ENCODE measurements at places on chromosomes 2 and 18. TPM values are rescaled to one million over a fixed set of nuclear protein-coding genes. Genes with fewer than 3 reads are reported as not detected.

DNA sequence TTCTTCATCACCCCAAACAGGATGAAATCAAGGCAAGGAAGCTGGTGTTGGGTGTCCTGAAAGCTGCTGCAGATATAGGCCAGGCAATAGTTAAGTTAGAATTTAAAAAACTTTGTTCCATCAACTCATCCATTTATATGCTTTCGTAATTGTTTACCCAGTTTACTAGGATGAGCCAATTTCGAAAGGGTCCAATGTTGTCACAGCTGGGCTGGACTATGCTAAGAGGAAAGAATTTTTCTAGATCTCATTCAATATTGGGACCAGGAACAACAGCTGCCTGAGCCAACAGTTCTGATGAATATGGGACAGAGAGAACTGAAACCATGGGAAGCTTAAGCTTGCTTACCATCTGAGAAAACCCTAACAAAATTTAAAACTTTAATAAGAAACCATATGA, 21.6 kb upstream of the SP3 start:
- DNase-seq = peak; percentile 78

- peak; percentile 21 for DNase-seq
Measured at GRCh38 chr2:203021991-203022390, 7.3 kb downstream of the NBEAL1 start.

INPP5D gene
- total RNA-seq = 0.51 TPM

DNA sequence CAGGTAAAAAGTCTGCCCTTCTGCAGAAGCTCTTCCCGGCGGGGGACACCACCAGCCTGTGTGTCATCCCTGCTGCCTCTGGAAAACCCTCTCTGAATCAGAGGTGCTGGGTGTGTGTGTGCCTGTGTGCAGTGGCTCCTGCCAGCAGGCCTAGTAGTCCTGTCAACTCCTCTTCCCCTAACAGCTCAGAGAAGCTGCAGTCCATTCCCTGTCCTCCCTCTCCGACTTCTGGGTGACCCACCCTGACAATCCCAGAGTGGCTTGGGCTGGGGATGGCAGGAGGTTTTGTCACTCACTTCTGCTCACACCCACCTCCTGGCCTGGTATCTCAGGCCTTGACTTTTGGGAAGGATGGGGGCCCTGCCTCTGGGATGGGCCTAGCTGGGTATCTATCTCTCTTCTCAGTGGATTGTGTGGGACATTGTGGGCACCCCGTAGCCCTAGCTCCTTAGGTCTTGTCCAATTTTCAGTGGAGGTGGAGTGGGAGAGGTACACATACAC, 2.3 kb downstream of the WNT10A start:
- DNase-seq = no peak

MC2R gene
- not detected for total RNA-seq

DNA sequence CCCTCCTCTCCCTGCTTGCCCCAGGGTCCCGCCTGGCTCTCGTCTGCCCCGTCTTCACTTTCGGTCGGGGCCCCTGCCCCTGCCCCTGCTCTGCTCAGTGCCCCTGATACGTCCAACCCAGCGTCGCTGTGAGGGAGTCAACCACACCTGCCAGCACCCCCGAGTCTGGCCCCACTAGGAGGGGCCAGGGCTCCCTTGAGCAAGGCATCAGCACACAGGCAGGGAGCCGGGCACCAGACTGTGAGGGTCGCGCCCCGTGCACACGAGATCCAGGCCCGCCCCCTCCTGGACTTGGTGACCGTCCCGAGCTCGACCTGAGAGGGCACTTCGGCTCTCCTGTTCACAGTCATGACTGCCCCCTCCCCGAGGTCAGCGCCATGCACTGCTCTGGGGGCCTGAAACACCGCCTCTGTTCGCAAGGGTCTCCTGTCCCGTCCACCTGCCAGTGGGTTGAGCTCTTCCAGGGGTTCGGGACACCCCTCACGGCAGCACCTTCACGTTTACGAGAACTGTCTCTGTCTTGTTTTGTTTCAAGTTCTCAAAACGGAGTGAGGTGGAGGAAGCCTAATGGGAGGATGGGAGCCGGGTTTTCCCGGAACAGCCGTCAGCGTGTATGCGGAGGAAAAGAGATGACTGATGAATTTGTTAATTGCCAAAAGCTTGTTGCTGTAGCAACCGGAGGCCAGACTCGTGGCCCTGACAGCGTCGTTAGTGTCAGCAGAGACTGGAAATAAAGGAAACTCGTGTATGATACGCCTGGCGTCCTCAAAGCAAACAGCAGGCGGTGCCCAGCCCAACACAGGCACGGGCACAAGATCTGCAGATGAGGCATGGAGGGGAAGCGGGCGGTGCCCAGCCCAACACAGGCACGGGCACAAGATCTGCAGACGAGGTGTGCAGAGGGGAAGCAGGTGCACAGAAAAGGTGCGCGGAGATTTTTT, 48.2 kb upstream of the KCNG2 start:
- peak; percentile 46 for DNase-seq

DNA sequence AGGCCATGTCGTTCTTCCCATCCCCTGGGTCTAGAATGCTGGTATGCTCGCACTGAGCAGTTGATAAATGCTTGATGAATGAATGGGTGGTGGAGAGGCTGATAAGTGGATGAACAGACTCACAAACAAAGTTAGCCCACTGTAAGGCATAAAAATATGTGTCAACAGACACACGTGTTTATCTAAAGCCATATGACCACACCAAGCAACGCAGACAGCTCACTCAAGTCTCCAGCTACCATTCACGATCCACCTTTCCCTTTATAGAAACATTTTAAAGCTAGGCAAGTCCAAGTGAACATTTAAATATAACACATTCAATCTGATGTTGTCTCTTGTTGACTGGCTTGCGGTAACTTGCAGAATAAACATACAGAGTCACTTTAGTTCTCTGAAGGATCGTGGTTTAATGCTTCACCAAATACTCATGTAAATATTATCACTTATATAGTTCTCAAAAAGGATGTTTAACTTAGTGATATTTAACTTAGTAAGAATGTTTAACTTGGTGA, 105.5 kb downstream of the NOL10 start:
- DNase-seq = no peak

GRCh38 chr2:182435754-182436153, 8.9 kb upstream of the PDE1A start:
- DNase-seq = peak; percentile 29

DNA sequence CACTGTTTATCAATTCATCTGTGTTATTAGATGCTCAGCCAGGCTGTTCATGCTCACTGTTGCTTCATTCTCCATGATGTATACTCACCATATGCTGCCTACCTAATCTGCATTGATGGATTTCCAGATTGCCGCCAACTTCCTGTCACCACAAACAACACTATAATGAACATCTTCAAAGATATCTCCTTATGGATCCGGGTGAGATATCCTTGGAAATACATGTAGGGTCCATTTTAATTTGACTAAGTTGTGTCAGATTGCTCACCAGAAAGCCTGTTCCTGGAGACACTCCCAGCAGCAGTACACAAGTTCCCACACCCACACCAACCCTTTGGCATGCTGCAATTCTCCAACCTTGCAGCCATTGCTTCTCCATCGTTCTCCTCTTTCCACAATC, 547.5 kb upstream of the TNP1 start:
- DNase-seq = no peak

RESP18 gene
- not detected for total RNA-seq

Measured in fibroblast of lung (primary cell).